ENCODE measurements at places on chromosomes 3 and 15.

- no peak for DNase-seq
Measured at GRCh38 chr3:177137774-177138705, 59.2 kb downstream of the TBL1XR1 start.

DNA sequence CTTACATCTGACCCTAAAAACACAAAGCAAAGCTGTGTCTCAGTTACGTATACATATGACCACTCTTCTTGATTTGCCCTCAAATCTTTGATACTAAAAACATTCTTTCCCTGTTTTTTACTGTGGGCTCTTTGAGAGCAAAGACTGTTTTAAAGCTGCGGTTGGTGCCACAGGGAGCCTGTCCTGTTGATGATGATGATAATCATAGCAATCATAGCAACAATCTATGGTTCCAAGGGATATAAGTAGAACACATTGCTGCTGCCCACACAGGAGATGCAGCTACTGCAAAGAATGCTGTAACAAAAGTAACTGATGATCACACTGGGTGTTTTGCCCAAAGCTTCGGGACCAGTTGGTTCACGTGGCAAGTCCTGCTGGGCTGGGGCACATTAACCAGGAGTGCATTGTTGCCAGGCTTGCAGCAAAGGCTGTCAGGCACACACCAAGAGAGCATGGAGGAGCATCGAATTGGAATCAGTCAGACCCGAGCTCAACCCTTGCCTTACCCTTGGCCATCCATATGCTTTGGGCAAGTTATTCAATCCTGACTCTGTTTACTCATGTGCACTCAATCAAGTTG lies 131.4 kb upstream of the EIF1B start:
- DNase-seq: no peak

DNA sequence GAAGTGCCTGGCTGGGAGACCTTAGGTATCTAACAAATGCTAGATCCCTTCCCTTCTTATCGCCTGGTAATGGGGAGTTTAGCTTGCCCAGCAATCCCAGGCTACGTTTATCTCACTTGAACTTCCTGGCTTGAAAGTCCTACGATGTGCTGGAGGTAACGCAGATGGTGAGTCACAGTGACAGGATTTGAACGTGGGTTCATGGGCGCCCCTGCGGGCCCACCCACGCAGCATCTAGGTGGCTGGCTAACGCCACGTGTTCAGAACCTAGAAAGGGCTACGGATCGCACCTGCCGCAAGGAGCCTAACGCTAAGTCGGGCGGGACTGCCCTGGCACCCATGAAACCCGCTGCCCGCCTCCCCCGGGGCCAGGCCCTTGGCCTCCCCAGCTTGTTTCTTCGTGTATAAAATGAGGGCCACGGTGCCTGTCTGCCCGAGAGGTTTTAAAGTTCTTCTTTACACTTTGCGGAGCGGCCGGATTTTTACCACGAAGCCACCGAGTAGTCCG lies 600 bp upstream of the USP3 start:
- DNase-seq: no peak

DNA sequence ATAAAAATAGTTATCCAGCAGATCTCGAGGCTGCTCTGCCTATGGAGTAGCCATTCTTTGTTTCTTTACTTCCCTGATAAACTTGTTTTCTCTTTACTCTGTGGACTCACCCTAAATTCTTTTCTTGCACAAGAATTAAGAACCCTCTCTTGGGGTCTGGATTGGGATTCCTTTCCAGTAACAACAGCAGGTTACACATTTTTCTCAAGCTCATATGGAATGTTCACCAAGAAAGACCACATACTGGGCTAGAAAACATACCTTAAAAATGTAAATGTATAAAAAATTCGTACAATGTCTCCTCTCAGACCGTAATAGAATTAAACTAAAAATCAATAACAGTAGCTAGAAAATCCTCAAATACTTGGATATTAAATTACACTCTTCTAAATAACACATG lies 299.2 kb downstream of the CNTN3 start:
- no peak for DNase-seq

DNA sequence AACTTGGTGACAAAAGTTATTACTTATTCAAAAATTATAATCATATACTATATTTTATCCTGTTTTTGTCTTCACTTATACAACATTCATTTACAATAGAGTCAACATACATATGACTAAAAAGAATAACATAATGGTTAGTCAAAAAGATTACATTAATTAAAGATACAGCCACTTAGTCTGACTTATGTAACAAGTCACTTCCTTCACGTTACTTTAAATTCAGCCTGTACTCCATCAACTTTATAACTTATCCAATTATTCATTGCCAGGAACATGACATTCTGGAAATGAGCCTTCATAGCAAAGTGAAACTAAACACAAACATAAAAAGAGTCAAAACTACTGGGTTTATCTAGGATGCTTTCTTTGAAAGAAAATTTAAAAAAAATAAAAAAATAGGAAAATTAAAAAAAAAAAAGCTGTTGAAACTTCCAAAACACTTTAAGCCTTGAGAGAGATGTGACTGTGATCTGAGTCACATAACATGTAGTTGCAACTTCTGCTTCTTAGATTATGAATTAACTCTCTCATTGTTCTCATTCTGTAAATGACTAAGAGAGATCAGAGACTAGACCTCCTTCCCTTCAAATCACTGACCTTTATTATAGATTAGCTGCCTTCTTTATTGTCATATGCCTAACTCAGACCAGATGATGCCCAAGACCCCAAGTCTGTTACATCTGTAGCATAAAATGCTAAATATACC lies 107.8 kb downstream of the MYRIP start:
- DNase-seq: no peak

DNA sequence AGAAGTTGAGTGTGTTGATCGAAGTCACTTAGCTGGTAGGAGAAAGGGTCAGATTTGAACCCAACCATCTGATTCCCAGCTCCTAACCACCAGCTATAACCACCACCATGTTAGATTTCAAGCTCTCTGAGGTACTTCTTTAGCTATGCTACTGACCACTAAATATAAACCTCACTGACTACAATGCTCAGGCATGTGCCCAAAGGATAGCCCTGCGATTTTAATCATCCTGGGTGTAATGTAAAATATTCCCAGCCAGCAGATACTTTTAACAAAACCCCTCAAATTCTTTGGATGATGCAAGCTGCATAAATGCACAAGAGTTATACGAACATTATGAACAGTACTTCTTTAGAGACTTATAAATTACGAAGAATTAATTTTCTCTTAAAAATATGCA lies 115.2 kb upstream of the TSC22D2 start:
- peak; percentile 52 for DNase-seq

- no peak for DNase-seq
Measured at GRCh38 chr15:26621816-26622215, 151.1 kb downstream of the GABRB3 start.

- DNase-seq: no peak
Measured at GRCh38 chr3:3753416-3753815, 45.8 kb upstream of the LRRN1 start.

DNA sequence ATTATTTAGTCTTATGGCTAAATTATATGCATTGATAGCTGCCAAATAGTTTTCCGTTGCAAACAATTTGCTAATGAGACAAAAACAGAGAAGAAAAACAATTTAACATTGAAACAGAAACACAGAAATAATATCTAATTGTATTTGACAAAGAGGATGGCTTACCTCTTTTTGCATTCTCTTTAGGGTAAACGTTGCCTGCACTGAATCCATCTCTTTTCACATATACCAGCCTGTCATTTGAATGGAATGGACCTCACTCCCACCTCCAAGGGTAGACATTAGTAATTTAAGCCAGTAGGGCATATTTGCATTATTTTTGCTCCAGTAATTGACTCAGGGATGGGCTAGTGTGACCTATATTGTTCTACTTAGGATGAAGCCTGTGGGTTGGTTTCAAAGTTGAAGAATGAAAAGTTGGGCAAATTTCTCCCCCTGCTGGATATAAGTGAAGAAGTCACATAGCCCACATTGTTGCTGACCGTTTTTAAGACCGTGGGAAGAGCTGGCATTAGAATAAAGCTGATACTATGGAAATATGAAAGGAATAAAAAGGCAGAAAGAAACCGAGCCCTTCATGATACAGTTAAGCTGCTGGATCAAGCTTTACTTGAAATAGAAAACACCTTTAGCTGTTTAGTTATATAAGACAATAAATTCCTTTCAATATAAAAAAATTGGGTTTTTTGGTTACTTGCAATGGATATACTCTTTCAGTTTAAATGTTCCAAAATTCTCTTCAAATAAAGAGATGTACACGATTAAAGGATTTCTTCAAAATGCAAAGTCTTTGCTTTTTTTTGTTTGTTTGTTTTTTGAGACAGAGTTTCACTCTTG lies 26.9 kb downstream of the PIERCE2 start:
- DNase-seq: peak; percentile 52

DNA sequence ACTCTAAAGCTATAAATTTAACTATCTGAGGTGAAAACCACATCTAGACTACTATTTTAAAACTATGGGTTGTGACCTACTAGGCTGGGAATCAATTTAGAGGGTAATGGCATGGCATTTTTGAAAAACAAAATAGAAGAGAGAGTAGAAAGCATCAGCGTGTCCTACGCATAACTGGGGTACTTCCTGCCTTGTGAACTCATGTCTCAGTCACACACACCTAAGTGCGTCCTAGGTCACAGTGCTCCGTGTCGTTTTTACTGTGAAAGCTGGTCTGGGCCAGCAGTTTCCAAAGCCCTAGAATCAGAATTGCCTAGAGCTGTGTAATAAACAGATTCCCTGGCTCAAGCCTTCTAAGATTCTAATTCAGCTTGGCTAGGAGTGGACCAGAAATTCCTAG lies 32.3 kb downstream of the RFT1 start:
- no peak for DNase-seq

All from AG08396 (cell line).